ENCODE measurements at places on chromosomes 4 and X.

DNA sequence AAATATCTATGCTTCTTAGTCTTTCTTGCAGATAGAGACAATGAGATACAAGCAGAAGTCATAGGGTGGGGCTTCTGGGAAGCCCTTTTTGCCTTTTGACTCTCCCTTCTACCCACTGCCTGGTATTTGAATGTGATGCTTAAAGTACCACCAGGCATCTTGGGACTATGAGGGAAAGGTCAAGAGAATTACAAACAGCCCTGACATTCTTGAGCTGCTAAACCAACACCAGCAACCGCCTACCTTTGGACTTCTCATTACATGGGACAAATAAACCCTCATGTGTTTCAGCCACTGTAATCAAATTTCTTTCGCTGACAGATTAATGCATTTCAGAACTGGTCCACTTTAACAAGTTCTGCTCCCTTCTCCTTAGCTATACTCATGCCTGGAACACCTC lies 112.8 kb downstream of the LUZP4 start:
- DNase-seq = no peak

DNA sequence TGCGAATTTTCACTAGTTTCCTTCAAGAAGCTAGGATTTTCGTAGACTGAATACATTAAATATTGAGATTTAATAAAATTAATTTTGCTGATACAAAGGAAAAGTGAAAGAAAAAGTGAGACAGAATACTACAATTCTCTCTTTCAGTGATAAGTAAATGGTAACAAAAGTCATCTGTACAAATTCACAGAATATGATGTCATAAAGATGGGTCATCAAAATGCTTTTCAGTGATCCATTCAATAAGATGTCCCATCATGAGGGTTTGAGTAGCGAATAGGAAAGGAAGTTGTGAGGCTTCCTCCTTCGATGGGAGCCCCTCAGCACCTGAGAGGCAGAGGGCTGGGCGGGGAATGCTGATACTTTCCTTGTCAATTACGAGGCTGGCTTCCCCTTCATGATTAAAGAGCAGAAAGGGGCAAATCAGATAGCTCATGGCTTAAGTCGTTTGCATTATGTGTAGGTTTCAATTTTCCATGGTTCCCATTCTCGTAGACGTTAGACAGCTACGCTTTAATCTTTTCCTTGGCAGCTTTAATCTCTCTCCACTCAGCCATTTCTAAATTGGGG lies 108.8 kb upstream of the SORBS2 start:
- no peak for DNase-seq

- no peak for DNase-seq
Measured at GRCh38 chr4:94623126-94623911, 134.4 kb upstream of the BMPR1B start.

GRCh38 chrX:11386001-11386523 lies 92.8 kb downstream of the AMELX start:
- no peak for DNase-seq

DNA sequence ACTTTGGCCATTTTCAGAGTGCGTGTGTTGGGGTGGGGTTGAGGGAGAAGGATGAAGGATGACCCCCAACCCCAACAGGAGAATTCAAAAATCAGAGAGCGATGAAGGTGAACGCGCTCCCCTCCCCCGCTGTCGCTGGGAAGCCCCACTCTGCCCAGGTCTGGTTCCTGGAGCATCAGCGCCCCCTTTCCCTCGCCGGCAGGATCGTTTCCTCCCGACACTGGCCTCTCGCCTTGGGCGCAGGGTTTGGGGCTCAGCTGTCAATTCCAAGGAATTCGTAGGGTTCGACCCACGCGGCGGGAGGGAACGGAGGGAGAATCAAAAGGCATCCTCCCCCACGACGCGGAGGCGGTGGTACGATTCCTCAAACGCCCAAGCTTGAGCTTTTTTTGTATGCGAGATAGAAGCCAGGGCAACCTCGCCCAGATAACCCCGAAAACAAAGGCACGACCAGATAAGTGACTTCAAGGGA lies 1.0 kb upstream of the PDGFRA start:
- peak; percentile 70 for DNase-seq

DNA sequence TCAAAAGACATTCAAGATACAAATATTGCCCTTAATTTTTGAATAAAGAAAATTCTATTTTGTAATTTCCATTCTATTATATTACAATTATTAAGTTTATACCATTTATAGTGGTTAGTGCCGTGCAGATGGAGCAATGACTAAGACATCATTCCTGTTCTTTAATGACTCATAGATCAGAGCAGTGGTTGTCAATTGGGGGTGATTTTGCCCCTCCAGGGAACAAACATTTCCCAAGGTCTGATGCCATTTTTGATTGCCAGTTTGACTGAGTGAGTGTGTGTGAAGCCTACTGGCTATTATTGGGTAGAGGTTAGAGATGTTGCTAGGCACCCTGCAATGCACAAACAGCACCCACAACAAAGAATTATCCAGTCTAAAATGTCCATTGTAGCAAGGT lies 97.9 kb upstream of the DDIT4L start:
- DNase-seq = no peak

- DNase-seq = no peak
Measured at GRCh38 chrX:69424161-69424560, 80.0 kb upstream of the NALF2 start.

DNA sequence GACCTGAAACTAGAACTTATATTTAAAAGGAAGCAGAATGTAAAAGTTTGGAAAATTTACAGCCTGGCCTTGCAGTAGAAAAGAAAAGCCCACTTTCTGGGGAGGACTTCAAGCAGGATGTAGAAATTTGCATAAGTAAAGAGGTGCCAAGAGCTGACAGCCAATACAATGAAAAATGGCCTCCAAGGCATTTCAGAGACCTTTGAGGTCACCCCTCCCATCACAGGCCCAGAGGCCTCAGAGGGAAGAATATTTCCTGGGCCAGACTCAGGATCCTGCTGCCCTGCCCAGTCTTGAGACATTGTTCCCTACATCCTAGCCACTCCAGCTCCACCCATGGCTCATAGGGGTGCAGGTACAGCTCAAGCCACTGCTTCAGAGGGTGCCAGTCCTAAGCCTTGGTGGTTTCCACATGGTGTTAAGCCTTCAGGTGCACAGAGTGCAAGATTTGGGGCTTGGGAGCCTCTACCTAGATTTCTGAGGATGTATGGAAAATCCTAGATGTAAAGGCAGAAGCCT lies 518.9 kb upstream of the INTU start:
- no peak for DNase-seq

DNA sequence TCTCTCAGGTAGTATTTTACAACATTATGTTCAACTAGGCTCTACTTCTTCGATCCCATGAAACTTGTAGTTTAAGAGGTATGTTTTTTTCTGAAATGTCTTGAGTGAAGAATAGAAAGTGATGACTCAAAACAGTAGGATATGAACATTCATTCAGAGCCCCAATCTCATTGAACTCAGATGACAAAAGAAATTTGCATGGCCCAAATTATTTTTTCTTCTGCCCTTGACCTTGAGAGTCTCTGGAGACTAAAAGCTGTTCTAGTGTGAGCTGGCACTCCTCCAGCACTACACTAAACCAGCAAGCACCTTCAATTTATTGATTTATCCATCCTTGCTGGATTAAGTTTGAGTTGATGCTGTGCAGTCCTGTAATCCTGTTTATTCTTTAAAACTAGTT lies 4.0 kb downstream of the DCLK2 start:
- no peak for DNase-seq

DNA sequence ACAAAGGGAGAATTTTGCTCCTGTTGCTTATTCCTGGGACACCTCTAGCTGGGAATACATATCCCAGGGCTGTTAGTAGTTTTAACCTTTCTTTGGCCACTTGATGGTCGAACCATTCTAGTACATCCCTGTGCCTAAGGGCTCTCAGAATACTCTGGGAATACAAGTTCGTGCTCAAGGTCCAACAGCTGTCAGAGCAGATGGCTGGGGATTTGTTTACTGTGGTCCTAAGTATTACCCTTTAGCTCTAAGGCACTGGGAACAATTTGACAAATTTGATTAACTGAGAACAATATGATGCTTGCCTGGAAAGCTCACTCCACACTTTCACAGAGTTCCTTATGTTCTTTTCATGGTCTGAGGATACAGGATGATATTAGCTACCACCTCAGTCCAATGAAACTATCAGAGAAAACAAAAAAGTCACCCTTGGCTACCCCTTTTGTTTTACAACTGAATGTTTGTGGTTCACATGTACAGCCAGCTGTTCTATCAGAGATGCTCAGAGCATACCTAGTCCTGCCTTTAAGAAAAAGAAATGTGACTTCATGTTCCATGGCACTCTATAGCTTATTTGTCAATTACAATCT lies 47.4 kb upstream of the PHOX2B start:
- DNase-seq = no peak

DNA sequence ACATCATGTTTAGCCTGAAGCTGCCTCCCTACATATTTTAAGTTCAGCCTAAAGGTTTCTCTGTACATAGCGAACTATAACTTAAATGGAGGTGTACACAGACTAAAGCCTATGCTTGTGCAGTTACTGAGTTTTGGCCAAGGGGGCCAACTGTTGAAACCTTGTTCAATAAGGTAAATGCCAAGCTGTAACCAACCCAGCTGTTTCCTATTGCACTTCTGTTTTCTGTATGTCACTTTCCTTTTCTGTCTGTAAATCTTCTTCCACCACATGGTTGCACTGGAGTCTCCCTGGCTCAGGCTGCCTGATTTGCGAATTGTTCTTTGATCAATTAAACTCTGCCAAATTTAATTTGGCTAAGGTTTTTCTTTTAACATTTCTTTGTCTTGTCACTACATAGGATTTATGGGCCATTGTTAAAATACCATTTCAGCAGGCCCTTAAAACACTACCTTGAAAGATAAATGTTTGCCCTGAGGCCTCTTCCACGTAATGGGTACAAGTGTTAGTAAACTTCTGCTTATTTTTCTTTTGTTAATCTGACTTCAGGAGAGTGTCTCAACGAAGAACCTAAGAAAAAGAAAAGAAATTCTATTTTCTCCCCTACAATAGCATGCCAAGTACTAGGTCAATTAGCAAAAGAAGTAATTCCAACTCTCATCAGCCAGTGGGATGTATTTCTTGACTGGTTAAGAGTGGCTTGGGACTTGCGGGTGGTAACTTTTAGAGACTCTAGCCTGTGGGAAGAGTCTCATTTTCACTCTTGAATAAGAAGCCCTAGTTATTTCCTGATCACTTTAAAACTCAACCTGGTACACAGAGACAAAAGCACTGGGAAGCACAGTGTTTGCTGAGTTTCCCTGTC lies 45.7 kb upstream of the PRSS12 start:
- DNase-seq = no peak

- peak; percentile 19 for DNase-seq
Measured at GRCh38 chr4:25756503-25756902, 100.9 kb downstream of the SLC34A2 start.

GRCh38 chrX:13110433-13111324 lies 66.3 kb upstream of the FAM9C start:
- peak; percentile 43 for DNase-seq

- DNase-seq = no peak
Measured at GRCh38 chr4:112170451-112170993, 25.3 kb downstream of the FAM241A start.

DNA sequence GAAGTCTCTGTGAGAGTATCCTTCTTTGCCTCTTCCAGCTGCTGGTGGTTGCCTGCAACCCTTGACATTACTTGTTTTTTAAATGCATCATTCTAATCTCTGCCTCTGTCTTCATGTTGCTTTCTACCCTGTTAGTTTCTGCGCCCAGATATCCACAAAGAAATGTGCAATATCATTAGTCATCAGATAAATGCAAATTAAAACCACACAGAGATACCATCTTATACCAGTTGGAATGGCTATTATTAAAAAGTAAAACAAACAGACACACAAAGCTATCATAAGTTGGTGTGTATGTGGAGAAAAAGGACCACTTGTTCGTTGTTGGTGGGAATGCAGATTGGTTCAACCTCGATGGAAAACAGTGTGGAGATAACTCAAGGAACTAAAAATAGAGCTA lies 517.4 kb downstream of the FAT4 start:
- no peak for DNase-seq

DNA sequence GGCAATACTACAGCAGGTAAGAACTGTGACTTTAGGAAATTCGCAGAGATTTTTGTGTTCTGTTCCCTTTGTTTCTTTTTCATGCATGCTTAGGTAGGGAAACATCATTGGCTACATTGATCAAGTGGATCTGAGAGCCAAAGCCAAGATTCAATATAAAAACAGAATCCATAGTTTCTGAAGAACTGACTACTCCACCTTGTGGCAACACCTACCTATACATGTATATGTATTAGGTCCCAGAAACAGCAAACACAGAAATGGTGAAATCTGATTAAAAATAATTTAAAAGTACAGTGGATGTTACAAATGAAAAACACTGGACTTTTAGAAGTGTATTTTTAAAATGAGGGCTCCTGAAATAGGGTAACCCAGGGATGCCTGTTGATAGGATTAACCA lies 322.6 kb upstream of the MAOA start:
- no peak for DNase-seq

- DNase-seq = no peak
Measured at GRCh38 chrX:49312176-49312575, 8.7 kb downstream of the GAGE10 start.

DNA sequence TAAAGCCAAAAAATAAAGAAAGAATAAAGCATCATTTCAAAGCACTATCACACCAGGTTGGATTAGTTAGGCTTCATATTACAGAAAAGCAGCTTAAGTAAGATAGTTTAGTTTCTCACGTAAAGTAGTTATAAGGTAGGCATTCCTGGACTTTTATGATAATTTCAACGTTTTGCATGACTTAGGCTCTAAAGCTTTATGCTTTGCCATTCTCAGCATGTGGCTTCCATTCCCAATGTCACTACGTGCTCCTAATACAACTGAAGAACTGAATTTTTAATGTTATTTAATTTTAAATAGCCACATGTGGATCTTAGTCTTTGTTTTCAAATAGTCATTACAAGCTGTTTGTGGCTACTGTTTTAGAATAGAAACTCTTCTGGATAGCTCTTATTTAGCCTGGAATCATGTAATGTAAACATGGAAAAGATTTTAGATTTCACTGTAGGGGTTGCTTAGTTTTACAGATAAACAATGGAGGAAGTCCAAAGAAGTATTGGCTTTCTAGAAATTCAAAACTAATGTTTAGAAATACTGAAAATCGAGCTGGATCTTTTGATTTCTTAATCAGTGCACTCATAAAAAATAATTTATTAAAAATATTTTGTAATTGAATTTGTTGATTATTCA lies 710.0 kb downstream of the IL1RAPL1 start:
- DNase-seq = no peak
